Fibroblast of skin of left biceps (primary cell): ENCODE measurements at places on chromosomes 3 and 15.

DNA sequence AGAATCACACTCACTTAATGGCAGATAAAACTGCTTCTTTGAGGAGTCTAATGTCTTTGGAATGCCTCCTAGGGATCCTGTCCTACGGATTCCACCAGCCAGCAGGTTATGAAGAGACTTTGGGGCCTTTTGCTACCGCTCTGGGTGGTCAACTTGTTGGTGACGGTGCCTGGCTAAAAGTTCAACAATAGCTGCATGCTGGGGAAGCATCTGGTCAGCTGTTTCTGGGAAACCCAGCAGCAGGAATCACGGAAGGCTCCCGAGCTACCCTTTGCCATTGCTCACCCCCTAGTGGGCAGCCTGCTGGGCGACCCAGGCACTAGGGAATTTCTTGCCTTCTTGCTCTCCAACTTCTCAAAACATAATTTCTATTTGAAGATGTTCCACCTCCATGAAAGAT, 263.3 kb downstream of the NEK10 start:
- DNase-seq: no peak

DNA sequence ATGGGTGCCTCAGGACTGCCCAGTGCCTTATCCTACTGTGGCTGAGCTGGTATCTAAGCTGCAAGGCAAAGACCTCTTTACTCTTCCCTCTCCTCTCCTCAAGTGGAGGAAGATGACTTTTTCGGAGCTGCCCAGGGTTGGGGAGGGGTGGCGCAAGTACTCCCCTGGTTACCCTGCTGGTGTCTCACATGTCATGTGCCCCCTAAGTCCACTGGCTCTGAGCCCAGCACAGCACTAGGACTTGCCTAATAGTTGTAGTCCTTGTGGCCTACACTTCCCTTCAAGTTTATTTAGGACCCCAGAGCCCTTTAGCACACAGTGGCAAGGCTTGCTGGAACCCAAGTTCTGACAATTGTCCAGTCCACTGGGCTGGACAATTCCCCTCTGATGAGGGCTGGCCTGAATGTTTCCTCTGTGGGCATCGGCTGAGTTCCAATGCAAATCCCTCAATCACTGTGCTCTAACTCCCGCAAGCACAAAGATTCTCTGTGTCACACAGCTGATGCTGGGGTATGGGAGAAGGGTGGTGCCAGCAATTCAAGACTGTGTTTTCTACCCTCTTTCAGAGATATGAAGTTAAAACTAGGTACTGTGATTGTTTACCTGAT, 60.4 kb downstream of the UQCC5 start:
- DNase-seq: no peak

- DNase-seq: no peak
Measured at GRCh38 chr3:37531066-37531720, 330.5 kb upstream of the CTDSPL start.

GRCh38 chr3:111285694-111286093, 214.1 kb downstream of the NECTIN3 start:
- no peak for DNase-seq

DNA sequence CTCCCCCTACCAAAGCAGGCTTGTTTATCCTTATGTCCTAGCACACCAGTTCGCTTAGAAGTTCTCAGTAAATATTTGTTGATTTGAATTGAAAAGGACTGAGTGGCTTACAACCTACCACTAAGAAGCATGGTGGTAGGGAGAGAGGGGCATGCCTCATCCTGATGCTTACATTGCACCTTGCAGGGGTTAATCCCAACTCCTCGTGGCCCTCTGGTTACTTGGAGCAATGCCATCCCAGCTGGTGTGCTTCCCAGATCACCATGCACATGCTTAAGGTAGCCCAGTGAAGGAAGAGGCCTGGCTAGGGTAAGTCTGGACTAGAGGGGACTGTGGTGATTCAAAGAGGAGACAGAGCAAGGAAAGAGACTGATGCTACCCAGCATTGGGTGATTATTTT, 253.3 kb downstream of the CLSTN2 start:
- no peak for DNase-seq
